MCF 10A (cell line): ENCODE measurements at places on chromosomes 1 and 21. TPM values are rescaled to one million over a fixed set of nuclear protein-coding genes. Genes with fewer than 3 reads are reported as not detected.

Gene FRRS1
- total RNA-seq: 7.2 and 7.4 TPM in 2 replicates

Gene CNTN2
- total RNA-seq: 0.05 TPM in 1 of 2 replicates, not detected in the other

Gene C1orf226
- 3.1 and 3.3 TPM in 2 replicates for total RNA-seq

Gene CACNA1E
- 0.05 and 0.07 TPM in 2 replicates for total RNA-seq

Gene TMEM269
- 0.17 TPM in 1 of 2 replicates, not detected in the other for total RNA-seq

Gene MOB3C
- 5.8 and 5.9 TPM in 2 replicates for total RNA-seq

Gene OR2T35
- not detected in 2 replicates for total RNA-seq

Gene NBPF3
- 5.5 and 6.5 TPM in 2 replicates for total RNA-seq

Gene CD53
- not detected in 2 replicates for total RNA-seq

Gene OR2G6
- not detected in 2 replicates for total RNA-seq

Gene SMCP
- not detected in 2 replicates for total RNA-seq
